ENCODE measurements at places on chromosomes 11 and 22. TPM values are rescaled to one million over a fixed set of nuclear protein-coding genes. Genes with fewer than 3 reads are reported as not detected.

GRCh38 chr11:110176366-110177085 is 83.3 kb downstream of the ZC3H12C start:
- DNase-seq: no peak

GRCh38 chr11:32851251-32851650 is 21.5 kb downstream of the PRRG4 start:
- no peak for DNase-seq

DNA sequence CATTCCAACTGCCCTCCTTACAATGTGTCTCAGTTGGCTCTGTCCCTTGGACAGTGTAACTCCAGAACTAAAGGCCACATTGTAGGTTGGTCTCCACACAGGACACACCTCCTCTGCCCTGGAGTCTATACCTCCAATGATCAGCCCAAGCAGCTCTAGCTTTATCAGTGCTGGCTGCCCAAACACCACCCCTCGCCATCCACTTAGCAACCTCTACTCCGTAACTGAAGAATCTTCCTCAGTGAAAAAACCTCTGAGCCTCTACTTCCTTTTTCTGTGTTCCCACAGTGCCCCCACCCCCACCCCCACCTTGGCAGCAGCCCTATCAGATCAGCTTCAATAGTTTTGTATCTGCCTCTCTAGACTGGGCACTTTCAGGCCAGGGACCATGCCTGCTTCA is 33.4 kb downstream of the SERPINH1 start:
- DNase-seq: no peak

DNA sequence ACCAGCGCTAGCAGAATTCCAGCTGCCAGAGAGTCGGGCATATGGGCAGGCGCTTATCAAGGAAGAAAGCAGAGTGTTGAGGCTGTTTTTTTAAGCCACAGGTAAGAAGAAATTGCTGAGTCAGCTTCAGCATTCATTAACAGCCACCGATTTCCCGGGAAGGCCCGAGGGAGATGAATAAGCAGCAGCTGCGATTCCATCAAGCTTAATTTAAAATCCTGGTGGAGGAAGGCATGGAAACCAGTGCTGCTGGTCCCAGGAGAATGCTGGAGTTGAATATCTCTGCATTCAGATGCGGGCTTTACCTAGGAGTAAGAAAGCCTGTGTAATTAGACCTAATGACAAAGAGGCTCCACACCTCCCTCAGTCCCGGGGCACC is 168.8 kb downstream of the BRD1 start:
- no peak for DNase-seq

DNA sequence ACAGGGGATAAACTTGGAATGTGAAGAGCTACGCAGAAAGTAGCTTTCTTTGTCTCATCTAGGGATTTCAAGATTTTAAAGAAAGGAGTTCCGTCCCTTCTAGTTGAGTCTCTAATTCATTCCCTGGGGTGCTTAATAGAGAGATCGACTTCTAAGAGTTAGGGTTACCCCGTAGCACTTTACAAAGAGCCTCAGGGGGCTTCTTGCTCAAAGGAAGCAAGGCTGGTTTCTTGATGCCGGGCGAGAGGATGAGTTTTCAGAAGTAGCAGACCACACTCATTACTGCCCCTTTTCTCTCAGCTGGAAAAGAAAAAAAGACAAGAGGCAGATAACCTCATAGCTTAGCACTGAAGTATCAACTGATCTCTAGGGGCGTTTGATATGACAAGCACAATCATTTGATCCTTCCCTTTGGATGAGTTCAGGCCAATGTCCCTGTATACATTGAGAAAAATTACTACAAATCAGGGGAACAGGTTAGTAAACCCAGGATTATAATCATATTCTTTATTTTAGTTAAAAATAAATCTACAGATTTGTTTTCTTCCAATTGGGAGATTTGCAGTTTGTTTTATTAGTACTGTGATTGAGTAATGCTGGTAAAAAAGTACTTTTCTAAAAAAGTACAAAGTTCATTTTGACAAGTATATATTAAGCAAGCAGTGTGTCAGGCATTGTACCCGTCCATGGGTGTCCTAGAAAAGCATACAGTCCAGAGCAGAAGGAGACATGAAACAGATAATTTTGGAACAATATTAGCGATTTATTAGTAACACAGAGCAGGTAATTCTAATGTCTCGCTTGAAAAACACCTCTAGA is 18.7 kb downstream of the ELMOD1 start:
- DNase-seq: no peak

SCUBE1 gene
- 0.24 TPM for total RNA-seq

DNA sequence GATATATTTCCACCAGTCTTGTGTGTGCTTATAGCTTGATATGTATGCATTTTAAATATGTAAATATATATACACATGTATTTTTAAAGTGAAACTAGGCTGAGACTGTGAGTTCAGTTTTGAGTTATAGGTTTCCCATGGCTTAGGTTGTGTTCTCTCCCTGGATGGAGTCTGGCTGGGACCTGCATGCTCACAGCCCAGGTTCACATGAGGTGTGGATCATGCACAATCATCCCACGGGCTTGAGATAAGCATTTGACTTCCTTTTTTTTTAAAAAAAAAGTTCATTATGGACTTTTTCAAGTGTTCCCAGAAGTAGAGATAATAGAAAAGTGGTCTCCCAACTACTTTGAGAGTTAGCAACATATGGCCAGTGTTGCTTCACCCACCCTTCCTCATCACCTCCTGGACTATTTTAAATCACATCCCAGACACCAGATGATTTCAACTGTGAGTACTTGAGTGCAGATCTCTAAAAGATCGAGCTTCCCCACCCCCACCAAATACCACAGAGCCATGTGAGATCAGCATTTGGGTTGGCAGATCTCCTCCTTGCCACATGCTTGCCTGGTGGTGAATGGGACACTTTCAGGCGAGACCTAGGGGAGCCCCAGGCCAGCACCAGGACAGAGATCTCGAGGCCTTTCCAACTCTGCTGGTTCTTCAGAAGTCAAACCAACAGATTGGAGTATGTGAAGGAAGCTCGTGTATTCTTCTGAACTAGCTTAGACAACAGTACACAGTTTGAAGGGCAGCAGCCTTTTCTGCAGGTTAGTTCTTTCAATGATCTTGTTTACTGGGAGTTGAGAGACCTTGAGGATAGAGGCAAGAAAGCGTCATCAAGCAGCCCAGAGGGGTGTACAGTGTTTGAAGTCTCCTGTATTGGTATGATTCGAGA is 15.9 kb downstream of the MED15 start:
- DNase-seq: no peak

DNA sequence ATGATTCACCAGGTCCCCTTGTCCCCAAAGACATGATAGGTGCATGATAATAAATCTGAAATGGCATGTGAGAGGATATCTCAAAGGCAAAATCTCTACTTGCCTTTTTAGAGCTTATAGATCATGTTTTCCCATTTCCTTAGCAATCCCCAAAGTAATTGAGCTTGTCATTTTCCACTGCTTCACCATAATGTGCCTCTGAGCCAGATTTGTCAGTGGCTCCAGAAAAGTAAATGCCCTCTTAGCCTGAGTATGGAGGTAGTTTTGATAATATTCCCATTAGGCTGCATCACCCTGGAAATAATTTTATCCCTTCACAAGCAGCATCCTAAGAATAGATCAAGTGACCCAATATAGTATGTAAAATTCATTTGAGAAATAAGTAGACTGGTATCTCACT is 36.7 kb upstream of the ADSL start:
- no peak for DNase-seq

DNA sequence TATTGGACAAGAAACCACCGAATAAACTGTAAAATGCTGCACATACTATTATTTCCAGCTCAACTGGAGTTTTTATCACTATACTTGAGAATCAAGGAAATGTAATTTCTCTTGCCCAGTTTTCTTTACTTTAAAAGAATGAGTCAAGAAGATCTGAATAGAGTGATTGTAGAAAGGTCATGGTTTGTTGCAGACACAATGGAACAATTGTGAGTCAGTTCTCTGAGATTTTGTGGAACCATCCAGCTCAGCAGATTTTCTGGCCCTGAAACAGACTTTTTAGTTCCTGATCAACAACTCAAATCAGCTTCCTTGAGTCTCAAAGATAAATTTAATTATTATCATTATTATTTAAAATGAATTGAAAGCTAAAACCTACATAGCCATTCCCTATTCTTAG is 1.3 kb downstream of the TCN1 start:
- no peak for DNase-seq

GRCh38 chr11:123585706-123586105 is 68.7 kb downstream of the SCN3B start:
- no peak for DNase-seq

GRCh38 chr22:21457023-21457787 is 10.0 kb upstream of the TMEM191C start:
- DNase-seq: peak; percentile 10

GRCh38 chr11:128904656-128905344 is 13.6 kb downstream of the KCNJ5 start:
- peak; percentile 60 for DNase-seq

DNA sequence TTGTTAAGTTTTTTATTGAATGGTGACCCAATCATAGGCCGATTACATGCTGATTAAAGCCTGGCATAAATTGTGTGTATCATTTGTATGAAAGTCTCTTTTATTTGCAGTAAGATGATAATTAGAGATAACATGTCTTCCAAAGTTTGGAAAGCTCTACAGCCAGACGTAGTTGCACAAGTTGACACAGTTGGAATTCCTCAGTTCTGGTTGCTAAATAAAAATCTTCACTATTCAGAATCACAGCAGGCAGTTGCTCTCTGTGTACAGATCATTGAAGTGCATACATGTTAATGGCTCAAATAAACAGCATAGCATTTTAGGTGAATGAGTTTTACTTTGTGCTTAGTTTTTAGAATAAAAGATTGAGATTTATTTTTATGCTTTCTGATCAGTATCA is 69.5 kb downstream of the ARHGAP42 start:
- DNase-seq: no peak

LIF gene
- total RNA-seq: 0.54 TPM

DNA sequence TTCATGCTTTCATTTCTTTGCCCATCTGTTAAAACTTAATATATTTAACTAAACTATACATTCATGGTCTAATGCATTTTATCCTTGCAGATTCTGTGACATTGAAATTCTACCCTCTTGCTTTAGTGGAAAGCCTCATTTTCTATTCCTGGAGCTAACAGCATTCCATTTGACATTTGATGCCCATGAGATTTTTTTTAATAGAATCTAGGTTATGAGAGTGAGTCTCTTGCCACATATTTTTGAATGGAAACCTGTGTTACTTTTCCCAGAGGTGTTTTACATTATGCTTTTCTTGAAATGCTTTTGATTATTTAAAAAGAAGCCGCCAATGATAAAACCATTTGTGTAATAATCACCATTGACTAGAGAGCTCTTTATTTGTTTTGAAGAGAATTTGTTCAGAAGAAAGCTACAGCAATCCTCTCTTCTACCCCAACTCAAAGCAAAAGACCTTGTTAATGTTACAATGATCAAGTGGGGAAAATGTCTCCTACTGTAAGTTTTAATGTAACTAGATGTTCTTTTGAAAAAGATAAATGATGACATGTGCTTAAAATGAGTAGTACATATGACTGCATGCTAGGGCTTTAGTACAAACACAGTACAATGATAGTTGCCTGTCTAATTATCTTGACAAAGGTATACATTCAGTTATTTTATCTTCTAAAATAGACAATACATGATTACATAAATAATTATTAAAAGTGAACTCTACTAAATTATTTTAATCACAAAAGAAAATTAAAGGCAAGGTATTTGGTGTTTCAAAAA is 67.3 kb downstream of the GAS2 start:
- DNase-seq: no peak

GRCh38 chr11:121467965-121468364 is 15.2 kb upstream of the SORL1-AS1 start:
- DNase-seq: no peak

TCN1 gene
- not detected for total RNA-seq

GRCh38 chr11:126978165-126978564 is 22.4 kb downstream of the KIRREL3 start:
- no peak for DNase-seq

GRK3 gene
- 3.7 TPM for total RNA-seq

DNA sequence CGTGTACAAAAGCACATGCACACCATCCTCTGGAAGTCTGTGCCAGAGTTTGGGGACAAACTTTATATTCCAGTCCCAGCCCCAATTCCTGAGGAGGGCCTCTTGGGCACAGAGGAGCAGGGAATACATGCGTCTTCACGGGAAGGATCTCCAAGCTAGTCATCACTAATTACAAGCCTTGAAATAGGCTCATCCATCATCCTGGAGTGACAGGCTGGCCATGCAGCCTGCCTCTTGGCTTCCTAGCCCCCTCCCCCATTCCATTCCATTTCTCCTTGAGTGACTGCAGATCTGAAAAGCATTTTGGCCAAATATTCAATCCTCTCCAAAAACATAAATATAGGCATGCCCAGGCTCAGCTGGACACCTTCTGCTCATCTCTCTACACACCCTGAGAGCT is 24.8 kb downstream of the SERPING1 start:
- DNase-seq: no peak

- DNase-seq: no peak
Observed at GRCh38 chr11:29679996-29680395, 336.8 kb downstream of the KCNA4 start.

DNA sequence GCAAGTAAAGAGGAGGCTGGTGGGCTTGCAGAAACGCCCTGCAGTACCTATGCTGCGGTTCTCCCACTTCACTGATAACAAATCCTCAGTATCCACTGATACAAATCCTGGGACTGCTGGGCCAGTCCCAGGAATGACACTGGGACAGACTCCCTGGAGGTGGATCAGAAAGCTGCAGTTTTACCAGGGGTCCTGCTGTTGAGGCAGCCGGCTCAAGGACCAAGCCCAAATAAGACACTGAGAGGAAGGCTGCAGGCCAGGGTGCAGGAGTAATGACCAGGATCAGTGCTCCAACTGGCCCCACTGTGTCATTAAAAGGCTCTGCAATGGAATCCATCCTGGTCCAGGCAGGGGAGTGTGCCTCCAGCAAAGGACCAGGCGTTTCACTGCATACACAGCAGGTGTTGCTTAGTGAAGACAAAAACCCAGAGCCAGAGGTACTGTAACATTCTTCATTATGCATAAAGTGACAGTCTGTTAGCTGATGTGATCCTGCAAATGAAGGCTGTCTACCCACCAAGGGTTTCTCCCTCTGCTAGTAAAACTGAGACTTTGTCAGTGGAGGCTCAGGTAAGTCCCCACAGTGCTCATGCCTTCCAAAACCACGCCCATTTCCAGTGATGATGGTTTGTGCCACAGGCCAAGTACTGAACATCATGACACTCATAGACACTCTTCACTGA is 1.4 kb upstream of the C22orf39 start:
- DNase-seq: no peak

- DNase-seq: no peak
Observed at GRCh38 chr11:67654225-67654624, 3.7 kb upstream of the ACY3 start.

Measured in Right ventricle myocardium superior (tissue), 1 donor.